T-helper 17 cell (primary cell): ENCODE measurements at places on chromosomes 6 and 20.

- DNase-seq: no peak
Observed at GRCh38 chr20:51143652-51144051, 120.7 kb upstream of the KCNG1 start.

DNA sequence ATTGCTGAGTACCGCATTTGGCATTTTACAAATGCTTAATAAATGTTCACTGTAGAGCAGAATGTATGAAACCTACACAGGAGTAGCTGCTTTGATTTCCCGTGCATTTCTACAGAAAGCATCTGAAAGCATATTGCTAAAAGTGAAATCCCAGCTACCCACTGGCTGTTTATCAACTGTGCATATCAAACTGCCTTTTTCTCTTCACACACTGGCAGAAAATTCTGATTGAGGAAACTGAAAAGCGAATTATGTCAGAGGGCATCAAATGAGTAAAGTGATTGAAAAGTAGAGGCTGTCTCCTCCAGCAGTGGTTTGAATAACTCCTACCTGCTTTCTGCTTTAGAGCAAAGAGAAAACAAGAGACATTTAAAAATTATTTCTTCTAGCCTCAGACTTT, 28.0 kb downstream of the STX11 start:
- DNase-seq: no peak

- DNase-seq: no peak
Observed at GRCh38 chr20:62357681-62358080, 9.4 kb downstream of the LAMA5 start.

- no peak for DNase-seq
Observed at GRCh38 chr6:13517116-13517515, 29.7 kb upstream of the GFOD1 start.

- DNase-seq: no peak
Observed at GRCh38 chr6:30167101-30167500, 3.8 kb downstream of the TRIM15 start.

- DNase-seq: no peak
Observed at GRCh38 chr6:45678285-45678607, 300.5 kb upstream of the SUPT3H start.

- no peak for DNase-seq
Observed at GRCh38 chr6:115617031-115617430, 443.7 kb downstream of the FRK start.

GRCh38 chr20:64271636-64272035, 16.1 kb downstream of the PCMTD2 start:
- DNase-seq: no peak

- no peak for DNase-seq
Observed at GRCh38 chr6:3013486-3013885, 13.8 kb downstream of the NQO2 start.

GRCh38 chr6:134516582-134516981, 198.7 kb upstream of the SGK1 start:
- DNase-seq: no peak

GRCh38 chr20:50916257-50916656, 15.0 kb downstream of the ADNP start:
- no peak for DNase-seq

DNA sequence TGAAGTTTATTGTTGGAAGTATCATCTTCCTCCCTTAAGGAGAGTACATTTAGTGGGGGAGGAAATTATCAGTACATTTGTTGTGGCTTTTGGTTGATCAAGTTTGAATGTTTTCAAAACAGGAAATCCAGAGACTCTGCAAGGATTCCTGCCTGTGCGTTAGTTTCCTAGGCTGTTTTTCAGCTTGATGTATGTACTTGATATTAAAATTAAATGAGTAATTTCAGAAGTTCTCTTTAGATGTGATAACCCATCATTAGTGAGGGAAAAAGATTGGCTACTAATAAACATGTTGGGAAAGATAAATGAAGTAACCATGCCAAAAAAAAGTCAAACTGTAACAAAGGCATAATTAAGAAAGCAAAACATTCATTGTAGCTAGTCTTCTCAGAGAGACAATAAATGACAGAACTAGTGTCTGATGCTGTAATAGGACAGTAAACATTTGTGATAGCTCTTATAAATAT, 88.0 kb upstream of the TULP1 start:
- DNase-seq: no peak

- no peak for DNase-seq
Observed at GRCh38 chr6:91106083-91106482, 519.2 kb upstream of the MAP3K7 start.

DNA sequence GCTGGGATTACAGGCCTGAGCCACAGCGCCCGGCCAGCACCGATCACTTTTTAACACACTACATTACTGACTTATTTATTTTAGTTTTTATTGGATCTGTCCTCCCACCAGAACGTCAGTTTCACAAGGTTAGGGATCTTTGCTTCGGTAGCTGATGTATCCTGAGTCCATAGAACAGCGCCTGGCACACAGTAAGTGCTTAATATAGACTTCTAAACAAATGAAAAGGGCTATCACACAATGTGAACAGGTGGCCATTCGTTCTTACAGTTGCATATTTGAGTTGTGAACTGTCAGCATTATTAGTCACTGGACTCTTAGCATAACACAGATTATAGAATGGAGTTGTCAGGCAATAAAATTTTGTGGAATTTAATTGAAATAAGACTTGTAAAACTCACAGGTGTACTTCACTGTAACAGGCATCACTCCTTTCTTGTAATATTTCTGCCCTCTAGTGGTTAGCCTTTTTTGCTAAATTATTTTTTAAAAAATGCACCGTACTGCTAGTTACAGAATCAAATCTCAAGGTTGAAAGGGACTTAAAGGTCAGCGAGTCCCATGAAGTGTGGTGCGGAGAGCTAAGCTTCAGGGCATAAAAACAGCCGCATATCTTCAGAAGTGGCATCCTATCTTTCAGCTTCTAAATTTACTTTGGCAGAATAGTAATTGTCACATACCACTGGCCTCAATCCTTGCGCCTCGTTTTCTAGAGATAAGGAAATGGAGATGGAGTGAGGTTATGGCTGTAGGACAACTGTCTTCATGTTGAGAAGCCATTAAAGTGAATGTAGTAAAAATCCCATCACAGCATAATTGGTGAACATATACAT, 3.4 kb upstream of the TBC1D7 start:
- DNase-seq: no peak

GRCh38 chr6:159328052-159328451, 158.9 kb downstream of the FNDC1 start:
- no peak for DNase-seq

GRCh38 chr20:47865912-47866311, 80.6 kb upstream of the SULF2 start:
- DNase-seq: no peak

DNA sequence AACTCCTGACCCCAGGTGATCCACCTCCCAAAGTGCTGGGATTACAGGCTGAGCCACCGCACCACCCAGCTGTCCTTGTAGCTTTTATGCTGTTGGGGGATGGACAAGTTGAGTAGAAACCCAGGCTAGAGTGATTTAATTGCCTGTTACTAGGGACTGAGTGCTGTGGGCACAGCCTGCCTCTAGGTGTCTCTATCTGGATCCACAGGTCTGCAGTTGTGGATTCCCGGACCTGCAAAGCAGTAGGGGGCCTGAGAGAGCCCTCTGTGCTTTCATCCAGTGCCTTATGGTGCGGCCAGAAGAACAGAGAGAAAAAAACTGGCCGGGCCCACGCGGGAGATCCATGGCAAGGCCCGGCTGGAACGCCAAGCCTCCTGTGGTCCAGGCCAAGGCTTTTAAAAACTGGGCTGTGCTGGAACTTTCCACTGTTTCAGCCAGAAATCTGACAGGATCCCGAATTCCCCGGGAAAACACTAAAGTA, 5.2 kb downstream of the SIRPA start:
- DNase-seq: no peak

GRCh38 chr20:32483351-32484224, 101.5 kb downstream of the NOL4L start:
- DNase-seq: peak; percentile 59

DNA sequence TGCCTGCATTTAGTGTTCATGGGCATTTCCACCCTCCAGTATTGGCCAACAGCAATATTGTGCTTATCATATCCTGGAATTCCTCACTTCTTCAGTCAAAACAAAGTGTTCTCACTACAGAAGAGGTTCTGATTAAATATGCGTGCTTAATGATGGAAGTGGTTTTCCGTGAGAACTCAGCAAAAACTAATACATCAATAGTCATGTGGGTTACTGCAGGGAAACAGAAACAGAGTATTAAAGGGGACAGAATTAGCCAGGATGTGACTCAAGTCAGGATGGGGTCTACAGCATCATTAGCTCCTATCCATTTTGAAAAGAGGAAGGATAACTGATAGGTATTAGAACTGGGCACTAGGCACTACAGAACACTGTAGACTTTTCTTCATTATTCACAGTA, 384.6 kb downstream of the CDKAL1 start:
- no peak for DNase-seq
